PC-9 (cell line): ENCODE measurements at places on chromosomes 1 and 21. TPM values are rescaled to one million over a fixed set of nuclear protein-coding genes. Genes with fewer than 3 reads are reported as not detected.

The TSPAN1 gene
- total RNA-seq: 134 and 139 TPM in 2 replicates

The FMN2 gene
- not detected in 2 replicates for total RNA-seq

The TNFRSF9 gene
- total RNA-seq: 0.70 and 1.3 TPM in 2 replicates

The OR10K1 gene
- not detected in 2 replicates for total RNA-seq

The KLHDC7A gene
- total RNA-seq: 0.20 TPM in 1 of 2 replicates, not detected in the other

The CASQ2 gene
- total RNA-seq: not detected in 2 replicates

The MAP3K21 gene
- total RNA-seq: 18.2 and 18.3 TPM in 2 replicates

The OR2L3 gene
- total RNA-seq: not detected in 2 replicates
